ENCODE measurements at places on chromosomes 16 and 17.

DNA sequence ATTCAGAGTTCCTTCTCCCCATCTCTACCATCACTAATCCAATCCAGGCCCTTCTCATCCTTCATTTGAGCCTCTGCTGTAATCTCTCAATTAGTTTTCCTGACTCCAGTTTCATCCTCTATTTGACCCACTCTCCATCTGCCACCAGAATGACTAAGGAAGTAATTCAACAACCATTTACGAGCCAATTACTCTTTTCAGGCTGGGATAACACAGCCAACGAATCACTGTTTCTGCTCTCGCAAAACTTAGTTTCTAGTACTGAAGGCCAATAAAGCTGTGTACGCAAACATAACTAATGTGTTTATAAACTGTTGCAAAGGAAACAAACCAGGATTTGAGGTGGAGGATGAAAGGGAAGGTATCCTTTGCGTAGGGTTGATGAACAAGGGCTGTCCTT lies 53.7 kb downstream of the MAP2K6 start:
- no peak for DNase-seq

DNA sequence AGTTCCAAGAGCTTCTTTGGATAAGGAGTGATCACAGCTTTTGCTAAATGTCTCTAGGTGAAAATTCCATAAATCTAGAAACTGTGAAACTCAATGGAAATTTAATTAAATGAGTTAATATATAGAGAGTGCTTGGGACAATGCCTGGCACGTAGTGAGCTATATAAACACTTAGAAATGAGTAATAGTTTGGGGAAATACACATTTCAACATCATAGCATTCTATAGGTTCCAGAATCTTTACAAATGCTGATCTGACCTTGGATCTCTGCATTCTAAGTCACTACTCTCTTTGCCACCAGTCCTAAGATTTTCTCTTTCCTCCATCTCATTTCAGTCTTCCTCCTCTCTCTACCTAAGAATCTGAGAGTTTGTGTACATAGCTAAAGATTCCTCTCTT lies 175.6 kb downstream of the SOX9 start:
- DNase-seq = no peak

DNA sequence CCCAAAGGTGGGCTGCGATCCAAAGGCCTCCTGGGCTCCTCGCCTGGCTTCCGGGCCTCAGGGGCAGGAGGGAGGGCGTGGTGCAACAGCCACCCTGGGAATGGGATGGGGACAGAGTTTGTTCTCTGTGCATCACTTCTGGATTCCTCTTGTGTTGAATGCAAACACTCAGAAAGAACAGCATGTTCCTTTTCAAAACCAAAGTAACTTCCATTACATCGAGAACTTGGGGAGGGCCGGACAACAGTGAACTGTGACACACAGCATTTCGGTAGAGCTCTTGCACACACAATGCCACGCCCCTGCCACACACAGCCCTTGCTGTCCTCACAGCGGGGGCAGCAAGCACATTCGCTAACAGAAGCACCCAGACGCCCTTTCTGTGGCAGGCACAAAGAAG lies 36.1 kb upstream of the FASN start:
- DNase-seq = no peak

GRCh38 chr16:1958715-1959268 lies 546 bp upstream of the NDUFB10 start:
- DNase-seq = no peak

DNA sequence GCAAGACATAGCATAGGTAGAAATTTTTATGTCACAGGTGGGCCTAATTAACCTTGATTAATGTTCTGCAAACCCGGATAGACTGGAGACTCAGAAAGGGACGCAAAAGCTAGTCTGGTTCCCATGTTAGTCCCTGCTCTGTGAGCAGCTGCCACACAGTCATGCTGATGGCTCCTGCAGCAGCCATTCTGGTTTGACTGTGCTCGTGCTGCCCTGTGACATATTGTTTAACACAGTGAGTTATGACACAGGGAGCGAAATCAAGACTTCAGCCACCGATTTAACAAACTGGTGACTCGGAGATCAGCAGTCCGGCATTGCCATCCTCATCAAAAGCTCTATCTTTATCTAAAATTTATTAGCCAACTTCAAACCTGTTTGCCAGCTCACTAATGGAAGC lies 169.8 kb downstream of the WWOX start:
- no peak for DNase-seq

DNA sequence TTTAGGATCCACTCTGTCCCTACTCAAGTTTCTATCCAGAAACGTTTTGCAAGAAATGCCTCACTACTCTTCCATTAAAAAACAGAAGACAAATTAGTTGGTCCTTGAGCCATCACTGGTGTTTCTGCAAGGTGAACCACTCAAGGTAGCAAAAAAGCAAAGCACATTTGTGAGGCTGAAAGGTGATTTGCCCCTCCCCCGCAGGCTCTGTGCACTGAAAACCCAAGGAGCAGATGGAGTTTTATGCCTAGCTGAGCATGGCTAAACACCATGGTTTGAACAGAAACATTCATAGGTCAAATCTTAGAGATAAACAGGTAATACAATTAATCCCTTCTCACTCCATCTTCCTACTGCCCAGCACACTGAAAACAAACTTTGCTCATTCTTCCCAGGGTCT lies 538.2 kb upstream of the CDH5 start:
- DNase-seq = no peak

- DNase-seq = peak; percentile 88
Observed at GRCh38 chr17:8220783-8221662, 10.6 kb upstream of the AURKB start.

DNA sequence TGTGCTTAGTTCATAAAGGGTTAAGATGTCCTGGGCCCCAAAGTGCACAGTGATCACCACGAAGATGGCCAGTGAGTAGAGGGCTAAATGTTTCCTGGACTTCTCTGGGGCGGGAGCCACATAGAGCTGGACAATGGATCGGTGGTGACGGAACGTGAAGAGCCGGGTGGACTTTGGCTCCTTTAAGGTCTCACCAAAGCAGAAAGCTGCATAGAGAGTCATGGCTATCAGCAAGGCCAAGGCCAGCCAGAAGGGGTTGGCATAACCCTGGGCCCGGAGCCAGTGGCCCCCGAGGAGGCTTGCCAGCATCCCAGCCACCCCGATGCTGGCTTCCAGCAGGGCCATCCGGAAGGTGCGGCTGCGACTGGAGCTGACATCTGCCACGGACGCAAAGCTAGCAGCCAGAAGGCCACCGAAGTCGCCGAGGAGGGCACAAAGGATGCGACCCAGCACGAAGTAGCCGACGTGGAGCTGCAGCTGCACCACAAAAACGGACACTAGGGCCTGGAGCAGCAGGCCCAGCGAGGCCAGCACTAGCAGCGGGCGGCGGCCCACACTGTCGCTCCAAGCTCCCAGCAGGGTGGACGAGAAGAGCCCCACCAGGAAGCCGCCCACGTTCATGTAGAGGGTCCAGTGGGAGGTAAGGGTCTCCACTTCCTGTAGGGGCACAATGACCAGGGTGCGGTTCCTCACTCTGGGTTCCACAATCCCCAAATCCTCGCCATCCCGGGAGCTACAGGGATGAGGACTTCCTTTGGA lies 1.0 kb downstream of the SLC46A1 start:
- no peak for DNase-seq

- no peak for DNase-seq
Observed at GRCh38 chr16:11355862-11356261, 10.6 kb downstream of the RMI2 start.

All from Peyer's patch (tissue), 4 donors.